Stimulated activated effector memory CD8-positive, alpha-beta T cell treated with anti-CD3 and anti-CD28 coated beads, Interleukin-12 subunit alpha, Interleukin-12 subunit beta, amount 100 ng/mL, for 72 hours (primary cell): ENCODE measurements at places on chromosomes 6 and 20.

DNA sequence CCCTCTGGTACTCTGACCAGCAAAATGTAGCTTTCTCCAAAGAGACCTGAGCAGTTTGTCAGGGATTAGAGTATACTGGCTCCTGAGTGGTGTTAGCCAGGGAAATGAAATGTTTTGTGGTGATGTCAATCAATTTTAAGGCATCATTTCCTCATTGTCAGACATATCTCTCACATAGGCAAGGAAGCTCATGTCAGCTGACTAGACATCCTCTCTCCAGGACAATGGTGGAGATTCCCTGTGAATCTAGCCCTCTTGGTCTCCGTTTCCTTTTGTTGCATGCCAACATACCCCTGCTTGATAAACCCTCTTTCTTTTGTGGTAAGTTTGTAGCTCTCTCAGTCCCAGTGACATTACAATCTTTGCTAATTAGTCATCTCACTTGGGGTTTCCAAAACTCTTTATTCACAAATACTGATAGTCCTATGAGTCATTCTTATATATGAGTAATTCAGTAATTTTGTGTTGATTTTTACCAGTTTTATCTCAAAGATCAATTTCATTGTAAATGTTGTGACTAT lies 135.6 kb upstream of the PTPRK start:
- DNase-seq: no peak

DNA sequence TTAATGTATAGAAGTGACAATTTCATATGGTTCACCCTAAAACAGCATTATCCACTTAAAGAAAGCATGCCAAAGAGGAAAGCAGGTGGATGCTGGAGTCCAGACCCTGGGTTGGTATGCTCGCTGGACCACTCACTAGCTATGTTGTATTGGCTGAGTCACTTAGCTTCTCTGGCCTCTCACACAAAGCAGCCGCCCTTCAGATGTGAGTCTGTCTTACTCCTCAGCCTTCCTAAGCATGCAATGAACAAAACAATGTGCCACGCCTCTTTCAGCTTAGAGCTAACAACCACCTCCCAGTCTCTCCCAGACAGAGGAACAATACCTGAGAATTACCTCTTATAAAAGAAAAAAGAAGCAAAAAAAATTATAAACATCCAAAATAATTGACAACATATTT lies 29.4 kb downstream of the SIM1 start:
- no peak for DNase-seq

- no peak for DNase-seq
Observed at GRCh38 chr20:14801591-14802325, 464.3 kb upstream of the FLRT3 start.

DNA sequence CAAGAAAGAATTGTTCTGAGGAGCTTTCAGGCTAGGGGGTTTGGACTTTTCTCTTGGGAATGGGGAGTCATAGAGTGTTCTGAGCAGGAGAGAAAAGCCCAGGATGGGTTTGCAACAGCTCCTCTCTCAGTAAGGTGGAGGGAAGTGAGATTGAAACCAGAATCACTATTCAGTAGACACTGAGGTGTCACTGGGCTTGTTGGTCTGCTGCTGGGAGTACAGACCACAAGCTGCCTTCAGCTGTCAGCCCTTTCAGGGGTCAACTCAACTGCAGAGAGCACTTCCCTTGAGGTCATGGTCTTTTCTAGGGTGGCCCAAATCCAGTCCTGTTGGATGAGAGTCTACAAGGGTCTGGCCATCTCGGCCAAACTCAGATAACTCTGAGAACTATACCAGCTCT lies 12.9 kb upstream of the FOXA2 start:
- DNase-seq: no peak

DNA sequence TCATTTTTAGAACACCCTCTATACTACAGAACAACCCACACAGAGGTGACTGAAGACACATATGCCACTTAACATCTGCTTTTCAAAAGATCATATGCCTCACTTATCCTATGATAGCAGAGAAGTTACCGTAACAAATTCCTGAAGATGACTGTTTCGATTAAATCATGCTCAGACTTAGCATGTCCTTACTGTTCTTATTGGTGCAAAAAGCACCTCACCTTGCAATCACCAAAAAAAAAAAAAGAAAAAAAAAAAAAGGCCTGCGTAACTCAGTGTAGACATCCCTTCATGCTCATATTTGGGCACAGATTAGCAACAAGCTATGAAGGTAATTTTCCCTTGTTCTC lies 17.7 kb upstream of the DST start:
- no peak for DNase-seq
